ENCODE measurements at places on chromosomes 16 and 17. TPM values are rescaled to one million over a fixed set of nuclear protein-coding genes. Genes with fewer than 3 reads are reported as not detected.

DNA sequence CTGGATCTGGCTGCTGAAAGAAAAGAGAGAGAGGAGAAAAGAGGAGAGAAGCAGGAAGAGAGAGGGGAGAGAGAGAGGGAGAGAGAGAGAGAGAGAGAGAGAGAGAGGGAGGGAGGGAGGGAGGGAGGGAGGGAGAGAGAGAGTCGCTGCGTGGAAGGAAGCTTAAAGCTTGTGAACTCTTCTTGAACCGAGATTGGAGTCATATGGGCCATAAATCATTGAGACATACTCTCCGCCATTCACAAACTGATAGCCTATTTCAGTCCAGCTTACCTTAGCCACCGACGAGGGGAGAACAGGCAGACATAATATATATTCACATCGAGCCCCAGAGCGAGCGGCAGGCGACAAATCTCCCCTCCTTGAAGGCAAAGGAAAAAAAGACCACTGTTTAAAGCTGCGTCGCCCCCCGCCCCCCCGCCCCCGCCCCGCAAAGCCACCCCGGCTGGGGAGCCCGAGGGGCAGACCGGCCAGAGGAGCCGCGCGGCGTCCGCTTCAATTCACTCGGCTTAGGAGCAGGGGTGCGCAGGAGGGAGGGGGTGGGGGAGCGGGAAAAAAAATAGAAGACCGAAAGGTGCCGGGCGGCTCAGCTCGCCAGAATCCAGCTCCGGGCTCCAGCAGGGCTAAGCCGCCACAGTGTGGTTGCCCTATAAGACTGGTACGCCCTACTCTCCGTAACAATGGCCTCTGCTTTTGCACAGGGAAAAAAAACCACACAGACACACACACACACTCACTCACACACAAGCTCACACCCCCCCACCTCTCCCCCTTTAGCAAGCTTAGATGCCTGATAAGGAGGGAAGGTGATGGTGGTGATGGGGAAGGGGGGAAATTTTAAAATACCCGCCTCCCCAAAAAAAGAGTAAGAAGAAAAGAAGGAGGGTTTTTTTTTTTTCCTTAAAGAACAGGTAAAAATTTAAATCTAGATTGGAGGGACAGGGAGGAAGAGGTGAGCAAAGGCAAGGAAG lies 10.6 kb upstream of the HOXB2 start:
- H3K36me3 ChIP-seq: peaks cover 9% of the 10 kb centered on the region
- H3K4me3 ChIP-seq: peak overlapping the region; percentile 84
- no peak for DNase-seq
- H3K4me1 ChIP-seq: peaks cover 89% of the 10 kb centered on the region
- peak overlapping the region; percentile 100 for H3K27ac ChIP-seq

- H3K4me1 ChIP-seq: no peaks in the 10 kb centered on the region
- H3K27ac ChIP-seq: no peak overlapping the region
- H3K27me3 ChIP-seq: peaks cover 50% of the 10 kb centered on the region
- no peak overlapping the region for H3K4me3 ChIP-seq
Measured at GRCh38 chr16:50974438-50975036, 176.5 kb downstream of the SALL1 start.

GALR2 gene
- not detected for total RNA-seq

DNA sequence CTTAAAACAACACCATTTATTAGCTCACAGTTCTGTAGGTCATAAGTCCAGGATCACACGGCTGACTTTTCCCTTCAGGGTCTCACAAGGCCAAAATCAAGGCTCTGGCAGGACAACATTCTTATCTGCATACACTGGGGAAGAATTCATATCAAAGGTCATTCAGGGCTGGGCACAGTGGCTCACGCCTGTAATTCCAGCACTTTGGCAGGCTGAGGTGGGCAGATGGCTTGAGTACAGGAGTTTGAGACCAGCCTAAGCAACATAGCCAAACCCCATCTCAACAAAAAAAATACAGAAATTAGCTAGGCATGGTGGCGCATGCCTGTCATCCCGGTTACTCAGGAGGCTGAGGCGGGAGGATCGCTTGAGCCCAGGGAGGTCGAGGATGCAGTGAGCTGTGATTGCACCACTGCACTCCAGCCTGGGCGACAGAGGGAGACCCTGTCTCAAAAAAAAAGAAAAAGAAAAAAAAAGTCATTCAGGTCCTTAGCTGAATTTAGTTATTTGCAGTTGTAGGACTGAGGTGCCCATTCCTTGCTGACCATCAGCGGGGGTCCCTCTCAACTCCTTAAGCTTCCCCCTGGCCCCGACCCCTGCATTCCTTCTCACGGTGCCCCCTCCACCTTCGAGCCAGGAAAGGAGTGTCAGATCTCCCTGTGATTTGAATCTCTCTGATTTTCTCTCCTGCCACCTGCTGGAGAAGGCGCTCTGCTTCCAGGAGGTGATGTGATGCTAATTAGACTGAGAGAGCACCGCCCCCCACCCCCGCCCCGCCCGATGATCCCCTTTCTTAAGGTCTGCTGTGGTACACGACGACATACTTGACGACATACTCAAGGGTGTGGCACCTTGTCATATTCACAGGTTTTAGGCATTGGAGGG lies 91.8 kb upstream of the CLEC18A start:
- DNase-seq: no peak

- peaks cover 6% of the 10 kb centered on the region for H3K36me3 ChIP-seq
- no peak overlapping the region for H3K4me3 ChIP-seq
- H3K27me3 ChIP-seq: no peaks in the 10 kb centered on the region
- no peak for DNase-seq
Measured at GRCh38 chr16:53576210-53576609, 73.2 kb upstream of the AKTIP start.

- H3K4me3 ChIP-seq: no peak overlapping the region
- no peaks in the 10 kb centered on the region for H3K4me1 ChIP-seq
- H3K36me3 ChIP-seq: peaks cover 34% of the 10 kb centered on the region
- no peak for DNase-seq
Measured at GRCh38 chr17:59062509-59062908, 44.2 kb downstream of the TRIM37 start.

- no peak overlapping the region for H3K4me3 ChIP-seq
- no peaks in the 10 kb centered on the region for H3K4me1 ChIP-seq
- no peaks in the 10 kb centered on the region for H3K27me3 ChIP-seq
- no peak for DNase-seq
Measured at GRCh38 chr17:17391668-17392370, 85.0 kb upstream of the MED9 start.

DNA sequence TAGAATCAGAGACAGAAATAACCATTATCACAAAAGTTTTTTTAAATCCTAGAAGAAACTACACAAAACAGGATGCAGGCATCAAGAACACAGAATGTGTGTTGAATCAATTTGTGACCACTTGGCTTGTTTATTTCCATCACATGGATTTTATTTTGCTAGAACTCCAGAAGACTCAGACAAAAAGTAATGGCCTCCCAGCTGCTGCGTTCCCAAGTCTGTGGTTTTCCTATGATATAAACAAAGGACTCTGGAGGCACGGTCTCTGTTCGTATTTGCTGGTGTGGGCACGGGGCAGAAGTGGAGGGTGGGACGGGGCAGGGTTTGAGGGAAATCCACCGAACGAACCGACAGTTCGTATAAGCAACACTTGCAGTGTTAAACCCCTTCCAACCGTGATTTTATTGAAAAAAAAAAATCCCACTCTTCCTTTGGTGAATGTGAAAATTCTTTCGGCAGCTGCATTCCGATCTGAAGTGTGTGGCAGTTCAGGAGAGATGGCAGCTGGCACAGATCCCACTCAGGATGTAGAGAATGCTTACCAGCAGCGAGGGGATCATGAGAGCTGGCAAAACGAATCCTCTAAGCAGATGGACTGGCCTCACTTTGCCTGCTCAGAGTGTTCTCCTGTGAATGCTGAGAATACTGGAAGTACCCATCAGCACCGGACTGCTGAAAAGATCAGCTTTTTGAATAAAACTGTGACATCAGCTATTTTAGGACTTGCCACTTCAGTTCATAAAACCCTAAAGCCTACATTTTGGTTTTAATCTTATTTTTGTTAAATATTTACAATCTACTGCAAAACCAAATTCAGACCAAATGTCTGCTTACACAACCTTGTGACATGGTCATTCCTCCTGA lies 165.2 kb downstream of the VPS53 start:
- peaks cover 46% of the 10 kb centered on the region for H3K36me3 ChIP-seq
- peaks cover 5% of the 10 kb centered on the region for H3K4me1 ChIP-seq
- DNase-seq: no peak
- H3K27me3 ChIP-seq: no peaks in the 10 kb centered on the region

All from mesothelial cell of epicardium (in vitro differentiated cells).